Right renal pelvis (tissue), 4 donors: ENCODE measurements at places on chromosomes 2 and 18.

GRCh38 chr2:225501022-225501421 is 101.5 kb downstream of the NYAP2 start:
- DNase-seq, result no peak

DNA sequence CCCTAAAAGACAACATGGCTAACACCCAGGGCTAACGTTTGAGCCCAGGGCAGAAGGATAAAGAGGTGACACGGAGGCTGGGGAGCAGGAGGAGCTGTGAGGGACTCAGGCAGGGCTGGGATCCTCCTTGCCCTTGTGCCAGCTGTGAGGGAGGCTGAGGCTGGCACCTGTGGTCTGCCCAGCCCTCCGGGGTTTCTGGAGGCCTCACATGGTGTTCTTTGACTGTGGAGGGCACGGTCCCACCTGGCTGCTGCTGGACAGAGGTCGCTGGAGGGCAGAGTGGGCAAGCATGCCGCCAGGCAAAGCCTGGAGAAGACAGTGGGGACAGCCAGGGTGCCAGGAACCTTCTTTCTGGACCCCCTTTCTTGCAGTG is 26.8 kb upstream of the CNNM3 start:
- DNase-seq, result no peak

DNA sequence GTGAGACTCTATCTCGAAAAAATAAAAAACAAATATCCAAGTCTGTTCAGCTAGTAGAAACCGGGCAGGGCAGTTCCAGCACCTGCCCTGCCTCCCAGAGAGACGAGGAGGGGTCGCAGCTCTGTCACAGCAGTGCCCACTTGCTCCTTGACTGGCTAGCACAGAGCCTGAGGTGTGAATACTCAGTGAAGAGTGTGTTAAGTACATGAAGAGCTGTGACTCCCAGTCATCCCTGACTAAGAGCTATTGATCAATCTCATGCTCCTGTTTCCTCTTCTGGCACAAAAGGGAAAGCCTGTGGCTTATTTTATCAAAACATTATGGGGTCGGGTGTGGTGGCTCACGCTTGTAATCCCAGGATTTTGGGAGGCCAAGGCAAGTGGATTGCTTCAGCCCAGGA is 83.0 kb upstream of the FZD7 start:
- DNase-seq, result no peak

GRCh38 chr2:219552382-219553167 is 8.7 kb downstream of the TMEM198 start:
- peak; percentile 88 for DNase-seq

DNA sequence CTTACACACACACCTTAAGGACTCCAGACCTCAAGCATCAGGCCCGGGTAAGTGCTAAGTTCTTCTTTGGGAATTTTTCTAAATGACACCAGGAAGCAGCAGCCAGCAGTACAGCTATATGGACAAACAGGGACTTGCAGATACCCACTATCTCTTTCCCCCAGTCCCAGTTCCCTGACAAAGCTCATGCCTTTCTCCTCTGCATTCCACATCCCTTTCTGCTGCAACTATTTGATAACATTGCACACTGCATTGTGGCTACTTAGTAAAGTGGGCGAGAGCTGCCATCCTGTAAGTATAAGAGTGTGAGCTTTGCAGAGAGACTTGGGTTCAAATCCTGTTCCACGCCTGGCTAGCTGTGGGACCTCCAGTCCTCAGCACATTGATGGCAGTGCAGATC is 14.0 kb upstream of the CD226 start:
- no peak for DNase-seq

- no peak for DNase-seq
These were observed 43.3 kb downstream of the TGFA start for GRCh38 chr2:70510313-70510712.

GRCh38 chr18:77115192-77115953 is 17.2 kb downstream of the MBP start:
- no peak for DNase-seq

DNA sequence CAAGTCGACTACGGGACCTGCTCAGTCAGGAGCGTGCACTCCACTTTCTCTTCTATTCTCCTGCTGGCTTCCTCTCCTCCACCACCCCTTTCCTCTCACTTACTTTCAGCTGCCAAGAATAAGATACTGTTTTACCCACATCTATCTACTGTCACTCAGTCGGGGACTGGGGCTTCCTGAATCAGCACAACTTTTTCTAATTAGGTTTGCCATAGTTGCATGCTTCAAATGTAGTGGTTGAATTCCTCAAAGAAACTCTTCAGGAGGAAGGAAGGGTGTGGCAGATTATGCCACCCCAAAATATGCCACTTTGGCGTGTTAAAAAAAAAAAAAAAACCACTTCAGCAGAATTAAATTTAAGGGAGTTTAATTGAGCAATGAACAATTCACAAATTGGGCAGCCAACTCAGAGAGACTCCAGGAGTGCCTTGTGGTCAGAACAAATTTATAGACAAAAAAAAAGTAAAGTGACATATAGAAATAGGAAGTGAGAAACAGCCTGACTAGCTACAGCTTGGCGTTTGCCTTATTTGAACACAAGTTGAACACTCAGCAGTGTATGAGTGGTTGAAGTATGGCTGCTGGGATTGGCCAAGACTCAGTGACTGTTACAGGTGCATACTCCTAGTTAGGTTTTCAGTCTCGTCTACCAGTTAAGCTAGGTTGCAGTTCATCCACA is 32.5 kb upstream of the RMDN2 start:
- no peak for DNase-seq

GRCh38 chr2:171879865-171880264 is 14.2 kb downstream of the SLC25A12 start:
- DNase-seq, result no peak

DNA sequence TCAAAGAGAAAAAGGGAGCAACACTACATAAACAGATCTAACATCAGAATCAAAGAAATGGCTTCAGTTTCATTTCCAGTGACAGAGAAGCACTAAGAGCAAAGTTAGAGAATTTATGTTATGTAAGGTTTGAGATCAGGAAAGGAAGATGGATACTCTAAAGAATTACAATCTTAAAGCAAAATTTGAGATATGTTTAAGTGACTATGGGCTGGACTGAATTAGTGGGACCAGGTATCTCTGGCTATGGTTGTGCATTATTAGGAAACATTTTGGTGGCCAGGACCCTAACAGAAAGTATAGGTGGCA is 208.2 kb downstream of the CCDC178 start:
- no peak for DNase-seq

DNA sequence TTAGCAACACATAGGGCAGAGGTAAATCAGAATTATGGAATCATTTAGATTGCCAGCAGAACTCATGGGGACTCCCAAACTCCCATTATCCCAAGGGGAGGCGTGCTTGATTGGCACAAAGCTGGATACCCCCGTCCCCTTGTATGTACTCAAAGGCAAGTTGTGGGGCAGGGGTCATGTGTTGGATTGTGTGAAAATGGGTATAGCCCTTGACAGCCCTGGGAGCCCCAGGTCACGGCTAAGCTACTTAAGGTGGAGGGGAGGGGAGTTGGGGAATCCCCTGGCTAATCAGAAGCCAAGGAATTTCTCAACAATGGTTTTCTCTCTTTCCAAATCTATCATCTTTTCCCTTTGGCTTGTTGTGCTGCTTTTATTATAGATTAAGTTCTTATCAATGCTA is 32.7 kb downstream of the CLIP4 start:
- DNase-seq, result no peak

GRCh38 chr2:224638301-224638823 is 53.2 kb upstream of the CUL3 start:
- DNase-seq, result no peak

DNA sequence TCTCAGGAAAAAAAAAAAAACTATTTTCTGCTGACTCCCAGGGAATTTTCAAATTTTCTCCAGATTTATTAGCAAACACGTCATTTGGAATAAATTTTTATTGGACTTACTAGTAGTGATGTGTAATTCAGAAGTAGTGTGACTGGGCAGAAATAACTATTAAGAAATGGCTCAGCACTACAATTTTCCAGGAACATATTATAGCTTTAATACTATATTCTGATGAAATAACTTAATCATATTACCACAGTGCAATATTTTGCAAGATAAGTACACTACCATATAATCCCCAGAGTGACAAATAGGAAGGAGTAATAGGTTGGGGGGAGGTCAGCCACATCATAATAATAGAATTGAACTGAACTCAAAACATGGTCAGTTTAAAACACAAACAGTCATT is 19.7 kb upstream of the TNFAIP6 start:
- DNase-seq, result no peak

DNA sequence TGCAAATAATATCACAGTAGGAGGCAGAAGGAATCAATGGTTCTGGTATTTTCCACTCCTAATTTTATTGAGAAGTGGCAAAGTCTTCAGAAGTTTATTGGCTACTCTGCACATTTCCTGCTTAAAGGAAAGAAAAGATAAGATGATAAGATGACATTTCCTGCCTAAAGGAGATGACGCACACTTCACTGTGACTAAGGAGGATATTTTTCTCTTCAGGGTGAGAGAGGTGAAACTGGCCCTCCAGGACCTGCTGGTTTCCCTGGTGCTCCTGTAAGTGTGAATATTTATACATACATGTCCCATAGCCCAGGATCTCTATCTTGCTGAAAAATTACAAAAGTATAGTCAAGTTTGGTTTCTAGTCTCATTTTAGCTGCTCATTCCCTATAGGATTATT is 27.9 kb downstream of the COL3A1 start:
- DNase-seq, result no peak

DNA sequence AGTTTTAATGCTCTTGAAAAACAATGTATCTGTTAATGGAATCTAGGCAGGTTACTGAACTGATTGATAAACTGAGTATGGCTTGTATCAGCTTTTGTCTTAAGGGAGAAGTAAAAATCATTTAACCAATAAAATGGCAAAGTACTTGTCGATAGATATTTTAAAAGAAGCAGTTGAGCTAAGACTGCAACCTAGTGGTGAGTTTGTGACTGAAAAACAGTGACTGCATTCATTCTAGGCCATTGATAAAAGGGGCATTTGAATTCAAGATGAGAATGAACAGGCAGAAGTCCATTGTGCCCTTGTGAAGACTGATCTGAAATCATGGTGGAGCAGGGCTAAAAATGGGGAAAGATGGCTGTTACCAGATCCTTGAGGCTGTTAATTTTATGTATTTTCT is 59.4 kb upstream of the MSTN start:
- no peak for DNase-seq

GRCh38 chr2:216344950-216345300 is 27.4 kb downstream of the MARCHF4 start:
- no peak for DNase-seq

GRCh38 chr18:76075777-76076176 is 419.3 kb downstream of the ZNF516 start:
- no peak for DNase-seq

- no peak for DNase-seq
These were observed 71.2 kb downstream of the KCNG2 start for GRCh38 chr18:79868811-79869541.

- no peak for DNase-seq
These were observed 2.1 kb downstream of the EFR3B start for GRCh38 chr2:25044011-25044410.

DNA sequence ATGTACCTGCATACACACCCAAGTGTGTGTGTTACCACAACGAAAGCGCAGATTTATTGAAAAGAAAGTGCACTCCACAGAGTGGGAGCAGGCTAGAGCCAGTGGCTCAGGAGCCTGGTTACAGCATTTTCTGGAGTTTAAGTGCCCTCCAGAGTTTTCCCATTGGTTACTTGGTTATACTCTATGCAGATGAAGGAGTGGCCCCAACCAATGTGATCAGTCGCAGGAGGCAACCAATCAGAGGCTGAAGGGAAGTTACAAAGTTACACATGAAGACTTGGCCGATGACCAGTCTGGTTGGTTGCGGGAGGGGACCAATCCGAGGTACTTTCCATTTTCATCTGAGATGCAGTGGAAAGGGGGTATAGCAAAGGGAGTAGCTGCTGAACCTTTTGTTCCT is 13.5 kb upstream of the PRLH start:
- DNase-seq, result no peak

- no peak for DNase-seq
These were observed 19.4 kb downstream of the CENPA start for GRCh38 chr2:26805241-26805676.

- no peak for DNase-seq
These were observed 72.4 kb upstream of the YWHAQ start for GRCh38 chr2:9703085-9703678.

DNA sequence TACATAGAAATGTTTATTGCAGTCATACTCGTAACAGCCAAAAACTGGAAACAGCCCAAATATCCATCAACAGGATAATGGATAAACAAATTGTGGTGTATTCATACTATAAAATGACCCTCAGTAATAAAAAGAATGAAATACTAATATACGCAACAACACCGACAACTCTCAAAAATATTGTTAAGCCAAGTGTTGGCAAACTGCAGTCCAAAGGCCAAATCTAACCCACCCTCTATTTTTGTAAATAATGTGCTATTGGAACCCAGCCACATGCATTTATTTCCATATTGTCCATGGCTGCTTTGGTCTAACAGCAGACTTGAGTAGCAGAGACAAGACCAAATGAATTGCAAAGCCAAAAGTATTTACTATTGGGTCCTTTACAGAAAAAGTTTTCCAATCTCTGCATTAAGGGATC is 151.0 kb downstream of the MREG start:
- DNase-seq, result no peak
